Activated T-helper 9 cell treated with anti-CD3 and anti-CD28 coated beads, Interleukin-2, amount 50 U/mL, for 16 hours (primary cell): ENCODE measurements at places on chromosomes 5 and 9.

GRCh38 chr5:7500256-7500655 is 104.3 kb downstream of the ADCY2 start:
- no peak for DNase-seq

DNA sequence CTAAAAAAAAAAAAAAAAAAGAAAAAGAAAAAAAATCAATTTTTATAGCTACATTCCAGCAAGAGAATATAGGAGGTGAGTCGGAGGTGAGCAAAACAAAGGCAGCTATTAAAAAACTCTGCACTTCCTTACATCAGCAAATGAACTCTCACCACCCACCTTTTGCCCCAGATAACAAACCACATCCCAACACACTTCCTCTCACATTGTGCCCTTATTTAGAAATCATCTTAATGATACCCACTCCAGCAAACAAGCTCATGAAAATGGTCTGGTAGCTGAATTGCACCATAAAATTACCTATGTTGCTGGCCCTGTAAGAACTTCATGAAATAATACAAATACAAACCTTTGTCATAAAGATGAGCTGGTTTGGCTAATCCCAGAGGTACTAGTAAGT is 82.9 kb downstream of the CEMIP2 start:
- DNase-seq = no peak

DNA sequence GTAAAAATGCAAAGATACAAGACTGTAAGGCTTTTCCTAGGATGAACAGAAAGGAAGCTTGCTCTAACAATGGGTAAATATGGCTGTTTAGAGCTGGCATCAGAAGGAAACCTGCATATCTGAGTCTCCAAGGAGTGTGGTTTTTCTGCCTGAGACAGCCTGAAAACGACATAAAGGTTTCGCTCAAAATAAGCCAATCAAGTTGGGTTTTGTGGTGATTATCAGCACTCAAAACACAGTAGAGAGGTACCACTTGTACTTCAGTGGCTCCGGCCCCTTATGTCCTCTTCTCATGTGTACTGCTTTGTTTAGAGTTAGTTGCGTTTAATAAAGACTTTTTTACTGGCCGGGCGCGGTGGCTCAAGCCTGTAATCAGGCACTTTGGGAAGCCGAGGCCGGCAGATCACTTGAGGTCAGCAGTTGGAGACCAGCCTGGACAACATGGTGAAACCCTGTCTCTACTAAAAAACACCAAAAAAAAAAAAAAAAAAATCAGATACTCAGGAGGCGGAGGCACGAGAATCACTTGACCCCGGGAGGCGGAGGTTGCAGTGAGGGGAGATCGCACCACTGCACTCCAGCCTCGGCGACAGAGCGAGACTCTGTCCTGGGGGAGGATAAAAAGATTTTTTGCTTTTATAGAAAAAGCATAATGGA is 39.4 kb downstream of the KLF9 start:
- no peak for DNase-seq

DNA sequence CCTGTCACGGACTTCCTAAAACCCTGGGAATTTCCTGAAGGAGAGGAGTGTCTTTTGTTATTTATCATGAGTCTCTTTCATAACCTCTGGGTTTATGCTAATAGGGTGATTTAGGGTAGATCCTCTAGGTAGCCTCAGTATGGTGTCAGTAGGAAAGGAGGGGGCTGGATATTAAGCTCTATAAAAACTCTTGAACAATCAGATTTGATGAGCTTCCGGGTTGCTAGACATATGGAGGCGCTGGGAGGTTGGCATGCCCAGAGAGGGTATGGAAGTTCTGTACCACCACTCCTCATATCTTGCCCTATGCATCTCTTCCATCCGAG is 15.6 kb upstream of the PTBP3 start:
- DNase-seq = no peak

- no peak for DNase-seq
Measured at GRCh38 chr9:131963072-131964030, 116.3 kb downstream of the MED27 start.

GRCh38 chr5:90939211-90939610 is 380.6 kb downstream of the ADGRV1 start:
- DNase-seq = no peak

- DNase-seq = no peak
Measured at GRCh38 chr5:179325296-179326031, 19.8 kb downstream of the ADAMTS2 start.

DNA sequence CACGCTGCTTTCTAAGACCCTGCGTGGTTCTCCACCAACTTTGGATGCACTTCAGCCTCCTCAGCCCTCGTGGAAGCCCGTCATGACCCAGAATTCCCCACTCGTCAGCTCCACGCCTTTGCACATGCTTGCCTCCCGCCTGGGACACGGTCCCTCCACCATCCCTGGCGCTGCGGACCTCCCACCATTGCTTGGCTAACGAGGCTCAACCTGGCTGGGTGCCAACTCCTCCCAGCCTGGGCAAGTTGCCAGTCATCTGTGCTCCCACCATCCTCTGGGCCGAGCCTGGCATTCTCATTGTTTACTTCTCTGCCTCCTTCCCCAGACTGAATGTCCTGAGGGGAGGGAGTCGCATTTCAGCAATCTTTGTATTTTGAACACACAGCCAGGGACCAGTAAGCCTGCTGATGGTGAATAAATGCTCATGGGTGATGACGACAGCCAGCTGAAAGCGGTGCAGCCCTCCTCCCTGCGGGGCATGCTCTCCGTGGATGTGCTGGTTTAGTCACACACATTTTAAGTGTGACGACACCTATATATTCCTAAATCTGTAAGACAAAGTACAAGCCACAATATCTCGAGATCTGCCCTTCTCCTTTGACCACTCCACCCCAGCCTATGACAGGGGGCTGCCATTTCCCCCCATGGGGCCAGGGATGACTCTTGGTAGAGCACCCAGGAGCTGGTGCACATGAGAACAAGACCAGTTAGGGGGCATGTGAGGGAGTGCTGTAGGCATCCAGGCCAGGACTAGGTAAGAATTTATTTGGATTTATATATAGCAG is 37.6 kb downstream of the ANKRD33B start:
- DNase-seq = no peak

DNA sequence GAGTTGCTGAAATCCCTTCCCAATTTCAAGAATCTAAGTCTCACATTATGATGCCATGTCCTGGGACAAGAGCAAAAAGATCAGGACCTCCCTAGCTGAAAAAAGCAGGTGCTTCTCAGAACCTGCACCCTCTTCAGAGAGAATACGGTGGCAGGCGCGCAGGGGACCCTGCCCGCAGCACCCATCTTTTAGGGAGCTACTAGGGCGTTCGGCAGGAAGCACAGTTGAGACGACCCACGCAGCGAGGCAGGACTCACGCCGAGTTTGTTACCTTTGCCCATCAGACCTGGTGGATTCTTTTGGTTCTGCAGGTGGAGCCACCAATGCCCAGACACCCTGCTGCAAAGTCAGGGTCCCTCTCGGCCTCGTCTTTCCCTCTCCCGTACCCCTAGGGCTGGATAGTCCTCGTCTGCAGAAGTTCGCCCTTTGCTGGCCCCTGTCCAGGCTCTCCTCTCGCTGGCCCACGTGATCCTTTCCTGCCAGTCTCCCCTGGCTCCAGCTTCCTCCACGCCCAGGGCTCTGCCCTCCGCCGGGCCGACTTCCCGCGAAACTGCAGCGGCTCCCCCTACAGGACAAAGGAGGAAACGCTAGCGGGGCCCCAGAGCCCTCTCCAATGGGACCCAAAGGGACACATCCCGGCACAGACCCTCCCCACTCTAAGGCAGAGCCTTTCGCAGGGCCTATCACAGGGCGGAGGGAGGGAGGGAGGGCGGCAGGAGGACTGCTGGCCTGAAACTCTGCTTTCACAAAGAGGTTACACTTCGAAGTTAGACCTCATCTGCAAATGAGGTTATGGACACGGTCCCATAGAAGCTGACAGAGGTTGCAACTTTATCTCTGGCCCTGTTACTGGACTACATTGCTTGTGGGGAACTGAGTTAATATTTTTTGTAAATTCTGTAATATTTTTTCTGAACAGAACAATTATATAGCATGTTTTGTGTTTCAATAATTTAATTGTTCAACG is 28.8 kb downstream of the TMEM174 start:
- peak; percentile 50 for DNase-seq

- no peak for DNase-seq
Measured at GRCh38 chr9:122387536-122387935, 16.7 kb downstream of the PTGS1 start.

- no peak for DNase-seq
Measured at GRCh38 chr9:110192531-110193261, 15.3 kb downstream of the C9orf152 start.

GRCh38 chr9:105244734-105245028 is 230 bp downstream of the SLC44A1 start:
- DNase-seq = no peak

DNA sequence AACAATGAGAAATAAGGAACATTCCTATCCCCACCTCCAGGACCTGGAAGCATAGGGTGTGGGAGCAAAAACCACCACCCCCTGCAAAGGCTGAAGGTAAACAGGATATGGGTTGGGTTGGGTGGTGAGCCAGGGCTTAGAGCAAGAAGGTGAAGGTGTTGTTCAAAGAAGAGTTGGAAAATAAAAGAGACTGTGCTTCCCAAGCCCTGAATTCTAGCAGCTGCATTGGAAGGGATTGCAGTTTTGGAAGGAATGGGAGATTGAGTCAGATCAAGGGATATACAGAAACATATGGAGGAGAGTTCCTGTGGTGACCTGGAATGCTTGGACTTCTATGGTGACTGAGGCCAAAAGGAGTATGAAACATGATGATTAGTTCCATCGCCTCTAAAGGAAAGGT is 24.7 kb upstream of the MTAP start:
- DNase-seq = no peak

DNA sequence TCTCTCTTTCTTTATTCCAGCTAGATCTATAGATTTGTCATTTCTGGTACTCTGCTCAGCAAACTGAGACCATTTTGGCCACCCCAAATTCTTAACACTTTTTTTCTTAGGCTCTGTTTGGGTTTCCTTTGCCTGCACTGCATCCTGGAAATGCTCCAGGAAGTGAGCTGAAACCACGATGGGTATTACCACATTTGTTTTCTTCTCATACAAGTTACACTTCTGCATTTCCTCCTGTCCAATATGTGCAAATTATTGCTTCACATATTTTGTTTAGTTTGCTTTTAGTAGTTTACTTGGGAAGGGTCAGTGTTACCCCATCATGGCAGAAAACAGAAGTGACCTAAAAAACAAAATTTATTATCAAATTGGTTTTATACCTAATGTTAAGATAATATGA is 498.6 kb upstream of the GRIN3A start:
- no peak for DNase-seq

- DNase-seq = no peak
Measured at GRCh38 chr5:84623019-84623418, 238.3 kb upstream of the EDIL3 start.

DNA sequence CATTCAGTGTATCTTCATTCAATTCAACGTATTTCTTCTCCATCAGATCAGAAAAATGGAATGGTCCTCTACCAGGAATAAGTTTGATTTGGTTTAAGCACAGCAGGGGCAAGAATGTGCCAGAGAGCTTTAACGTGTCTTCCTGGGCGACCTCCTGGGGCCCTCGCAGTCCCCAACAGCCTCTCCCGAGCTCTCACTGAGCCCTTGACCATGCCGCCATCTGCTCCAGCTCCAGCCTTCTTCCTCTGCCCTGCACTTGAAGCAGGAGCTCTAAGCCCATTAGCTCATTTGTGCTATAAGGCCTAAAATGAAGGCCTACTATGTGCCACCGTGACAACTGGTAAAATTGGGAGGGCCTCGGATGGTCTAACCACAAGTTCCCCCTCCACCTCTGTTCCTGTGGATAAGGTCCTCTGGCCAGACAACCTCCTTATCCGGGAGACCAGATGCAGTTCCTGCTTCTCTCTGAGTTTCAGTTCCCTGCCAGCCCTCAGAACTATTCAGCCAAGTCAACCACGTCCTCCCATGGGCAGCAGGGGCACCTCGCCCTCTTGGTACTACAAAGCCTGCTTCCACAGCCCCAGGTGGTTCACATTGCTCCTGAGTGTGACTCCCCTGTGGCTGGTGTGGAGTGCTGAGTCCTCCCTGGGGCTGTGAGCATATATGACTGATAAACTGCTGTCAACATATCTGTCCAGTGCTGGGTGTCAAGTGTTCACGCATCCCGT is 35.8 kb downstream of the C5orf15 start:
- no peak for DNase-seq

GRCh38 chr5:6786786-6787495 is 73.7 kb downstream of the TENT4A start:
- no peak for DNase-seq

- no peak for DNase-seq
Measured at GRCh38 chr5:140238756-140239155, 63.8 kb downstream of the CYSTM1 start.

- no peak for DNase-seq
Measured at GRCh38 chr9:16803648-16804047, 66.8 kb downstream of the BNC2 start.

DNA sequence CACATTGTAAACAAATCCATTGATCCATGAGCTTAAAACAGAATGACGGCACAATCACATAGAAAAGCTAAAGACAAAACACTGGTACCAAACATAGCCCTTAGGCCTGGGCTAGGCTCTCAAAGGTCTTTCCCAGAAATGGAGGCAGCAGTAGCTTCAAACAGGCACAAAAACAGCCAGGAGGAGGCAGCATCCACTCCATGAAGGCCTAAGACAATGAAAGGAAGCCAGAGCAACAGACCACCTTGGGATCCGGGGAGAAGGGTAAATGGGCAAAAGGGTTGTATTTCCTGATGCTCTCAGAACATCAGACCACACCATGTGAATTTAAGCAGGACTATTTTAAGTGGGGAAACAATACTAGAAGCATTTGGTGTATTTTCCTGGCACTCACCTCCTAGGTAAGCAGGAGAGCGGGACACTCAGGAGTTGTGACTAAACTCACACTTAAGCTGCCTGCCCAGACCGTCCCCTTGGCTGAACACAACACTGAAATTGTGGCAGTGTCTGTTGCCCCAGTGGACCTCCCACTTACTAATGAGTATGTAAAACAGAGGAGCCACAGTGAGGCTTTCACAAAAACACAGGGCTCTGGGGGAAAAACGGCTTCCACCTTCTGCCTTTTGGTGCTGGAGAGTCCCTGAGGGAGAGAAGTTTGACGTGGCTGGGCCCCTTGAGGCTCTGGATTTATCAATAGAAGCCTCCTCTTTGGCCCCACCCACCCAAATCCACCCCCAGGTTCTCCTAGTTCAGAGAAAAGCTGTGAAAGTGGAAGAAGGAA is 11.9 kb downstream of the GNPDA1 start:
- no peak for DNase-seq

- DNase-seq = no peak
Measured at GRCh38 chr5:149485655-149486615, 65.3 kb downstream of the CSNK1A1 start.

GRCh38 chr5:109694451-109694891 is 4.7 kb downstream of the MAN2A1 start:
- no peak for DNase-seq

DNA sequence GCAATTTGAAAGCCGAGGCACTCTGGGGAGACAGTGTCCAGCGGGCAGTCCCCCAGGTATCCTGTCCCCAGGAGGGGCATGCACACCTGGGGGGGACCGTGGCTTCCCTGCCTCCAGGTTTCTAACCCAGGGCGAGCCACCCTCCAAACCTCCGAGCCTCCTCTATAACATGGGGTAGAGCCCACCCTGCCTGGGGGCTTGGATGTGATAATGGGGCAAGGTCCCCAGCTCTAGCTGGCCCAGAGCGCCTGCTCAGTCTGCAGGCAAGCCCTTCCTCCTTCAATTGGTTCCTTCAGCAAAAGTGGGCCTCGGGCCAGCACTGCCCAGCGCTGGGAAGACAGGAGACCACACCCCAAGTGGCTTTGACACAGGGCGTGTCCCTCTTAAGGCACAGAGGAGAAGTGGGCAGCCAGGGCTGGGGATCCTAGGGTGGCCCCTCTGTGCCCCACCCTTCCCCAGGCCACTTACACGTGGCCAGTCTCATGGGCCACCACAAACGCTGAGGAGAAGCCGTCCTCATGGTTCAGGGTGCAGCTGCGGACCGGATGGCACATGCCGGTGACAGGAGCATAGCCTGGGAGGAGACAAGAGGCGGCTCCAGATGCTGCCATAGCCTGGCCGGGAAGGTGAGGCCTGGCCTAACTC is 94.3 kb downstream of the ZNF354C start:
- DNase-seq = no peak
